ENCODE measurements at places on chromosomes 7 and 10.

DNA sequence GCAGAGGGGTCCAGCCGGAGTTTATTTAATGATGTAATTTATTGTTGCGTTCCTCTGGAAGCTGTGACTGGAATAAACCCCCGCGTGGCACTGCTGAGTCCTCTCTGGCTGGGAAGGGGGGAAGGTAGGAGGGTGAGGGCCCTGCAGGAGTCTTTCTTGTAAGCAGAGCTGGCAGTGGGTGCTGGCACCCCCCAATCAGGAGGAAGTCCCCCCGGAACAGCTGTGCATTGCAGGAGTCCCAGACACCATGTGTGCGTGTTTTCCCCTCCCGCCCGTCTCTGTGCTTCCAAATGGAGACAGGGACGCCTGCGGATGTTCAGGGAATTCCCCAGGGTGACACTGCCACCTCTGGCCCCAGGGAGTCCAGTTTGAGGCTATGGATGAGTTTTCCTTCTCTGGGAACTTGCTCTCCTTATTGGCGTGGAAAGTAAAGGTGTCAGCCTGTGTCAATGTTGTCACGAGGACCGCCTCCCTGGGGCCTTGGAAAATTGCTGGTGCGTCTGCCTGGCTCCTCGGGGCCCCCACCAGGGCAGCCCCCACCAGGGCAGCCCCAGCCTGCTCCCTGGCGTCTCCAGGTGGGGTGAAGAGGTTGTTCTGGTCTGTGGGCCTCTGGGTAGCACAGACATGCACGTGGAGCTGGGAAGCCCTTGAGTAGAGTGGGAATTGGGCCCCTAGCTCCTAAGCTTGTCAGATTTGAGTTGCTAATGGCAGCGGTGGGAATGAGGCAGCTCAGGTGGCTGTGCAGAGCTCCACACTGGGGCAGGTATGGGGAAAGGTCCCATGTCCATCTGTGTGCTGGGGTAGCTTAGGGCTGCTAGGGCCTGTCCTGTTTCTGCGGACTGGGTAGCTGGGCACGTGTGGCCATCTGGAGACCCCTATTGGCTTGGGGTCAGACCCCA lies 2.7 kb downstream of the FZD9 start:
- no peak for DNase-seq

DNA sequence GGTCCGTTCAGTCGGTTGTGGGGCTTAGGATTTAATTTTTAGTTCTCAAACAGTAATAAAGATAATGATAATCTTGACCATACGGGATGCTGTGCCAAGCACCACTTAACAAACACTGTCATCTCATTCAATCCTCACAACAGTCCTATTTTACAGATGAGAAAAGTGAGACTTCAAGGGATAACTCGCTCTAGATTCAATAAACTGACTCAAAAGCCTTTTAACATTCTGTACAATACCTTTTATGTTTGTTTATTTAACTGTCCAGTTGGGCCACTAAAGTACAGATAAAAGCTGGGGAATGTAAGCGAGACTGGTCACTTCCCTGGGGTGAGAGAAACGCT lies 437 bp upstream of the CFAP69 start:
- DNase-seq: no peak

GRCh38 chr7:45701701-45702510 lies 127.7 kb downstream of the ADCY1 start:
- no peak for DNase-seq

GRCh38 chr7:18889436-18889835 lies 228.0 kb downstream of the TWIST1 start:
- DNase-seq: no peak

GRCh38 chr7:11124856-11125559 lies 151.3 kb downstream of the PHF14 start:
- no peak for DNase-seq

DNA sequence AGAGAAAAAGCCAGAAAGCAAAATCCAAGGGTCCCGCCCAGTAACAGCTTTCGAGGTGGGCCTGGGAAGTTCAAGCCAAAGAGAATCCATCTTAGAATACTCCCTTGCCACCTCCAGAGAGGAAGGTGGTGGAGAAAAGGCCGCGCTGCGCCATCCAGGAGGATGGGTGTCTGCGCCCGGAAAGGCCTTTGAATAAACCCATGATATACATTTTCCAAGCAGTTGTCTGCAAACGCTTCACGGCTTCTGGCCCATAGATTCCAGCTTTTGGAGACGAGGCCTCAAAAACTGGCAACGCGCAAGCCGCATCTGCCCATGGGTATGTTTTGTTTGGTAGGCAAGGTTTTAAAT lies 17.8 kb downstream of the RGS10 start:
- DNase-seq: no peak

DNA sequence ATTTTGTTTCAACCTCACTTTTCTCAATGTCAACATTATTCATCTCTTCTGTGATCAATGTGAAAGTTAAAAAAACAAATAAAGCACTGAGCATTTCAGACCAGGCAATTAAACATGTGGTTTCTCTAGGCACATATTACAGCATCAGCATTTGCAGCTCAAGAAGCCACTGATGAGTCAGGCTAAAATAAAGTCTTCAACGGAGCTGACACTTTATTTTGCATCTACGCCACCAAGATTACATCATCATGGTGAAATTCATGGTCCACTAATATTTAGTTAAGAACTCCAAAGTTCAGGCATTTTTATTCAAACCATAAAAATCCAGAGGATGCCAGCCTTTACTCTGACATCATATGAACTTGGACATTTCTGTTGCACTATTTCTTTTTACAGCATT lies 33.0 kb downstream of the MAGI2 start:
- DNase-seq: no peak

- no peak for DNase-seq
Observed at GRCh38 chr7:74141705-74142104, 32.5 kb upstream of the EIF4H start.

- DNase-seq: no peak
Observed at GRCh38 chr7:83326223-83326622, 163.5 kb upstream of the PCLO start.
